Upper lobe of left lung (tissue), 6 donors: ENCODE measurements at places on chromosomes 16 and 17.

- DNase-seq, result no peak
Observed at GRCh38 chr16:88387180-88387765, 4.5 kb downstream of the ZNF469 start.

DNA sequence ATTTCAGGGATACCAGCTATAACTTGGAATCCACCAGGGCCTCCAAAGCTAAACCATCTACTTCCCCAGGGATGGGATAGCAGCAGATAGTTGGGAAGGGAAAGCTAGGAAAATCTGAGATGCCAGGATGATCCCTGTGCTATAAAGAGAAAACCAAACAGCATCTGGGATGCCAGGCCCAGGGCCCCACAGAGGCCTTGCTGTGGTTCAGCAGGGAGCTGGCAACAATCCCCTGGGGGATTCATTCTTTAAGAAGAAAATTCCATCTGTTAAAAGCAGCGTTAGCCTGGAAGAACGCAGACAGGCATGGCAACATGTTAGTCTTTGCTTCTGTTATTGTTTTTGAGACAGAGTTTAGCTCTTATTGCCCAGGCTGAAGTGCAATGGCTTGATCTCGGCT is 16.6 kb downstream of the MYO18A start:
- no peak for DNase-seq

DNA sequence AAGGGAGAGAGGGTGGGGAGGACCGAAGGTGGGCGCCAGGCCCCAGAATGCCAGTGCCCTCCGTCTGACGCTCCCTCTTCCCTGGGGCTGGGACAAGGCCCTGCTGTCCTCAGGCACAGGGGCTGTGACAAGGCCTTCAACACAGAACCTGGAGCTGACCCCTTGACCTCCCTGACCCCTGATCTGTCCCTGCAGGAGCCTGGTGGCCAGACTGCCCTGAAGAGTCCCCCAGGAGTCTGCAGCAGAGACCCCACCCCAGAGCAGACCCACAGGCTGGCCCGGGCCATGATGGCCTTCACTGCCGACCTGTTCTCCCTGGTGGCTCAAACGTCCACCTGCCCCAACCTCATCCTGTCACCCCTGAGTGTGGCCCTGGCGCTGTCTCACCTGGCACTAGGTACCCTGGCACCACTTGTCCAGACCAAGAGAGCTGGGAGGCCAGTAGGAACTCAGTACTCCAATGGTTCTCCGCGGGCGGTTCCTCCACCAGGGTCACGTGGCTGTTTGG is 2.9 kb downstream of the SERPINF2 start:
- DNase-seq, result peak; percentile 52

- no peak for DNase-seq
Observed at GRCh38 chr17:4090898-4091297, 51.9 kb downstream of the ZZEF1 start.

DNA sequence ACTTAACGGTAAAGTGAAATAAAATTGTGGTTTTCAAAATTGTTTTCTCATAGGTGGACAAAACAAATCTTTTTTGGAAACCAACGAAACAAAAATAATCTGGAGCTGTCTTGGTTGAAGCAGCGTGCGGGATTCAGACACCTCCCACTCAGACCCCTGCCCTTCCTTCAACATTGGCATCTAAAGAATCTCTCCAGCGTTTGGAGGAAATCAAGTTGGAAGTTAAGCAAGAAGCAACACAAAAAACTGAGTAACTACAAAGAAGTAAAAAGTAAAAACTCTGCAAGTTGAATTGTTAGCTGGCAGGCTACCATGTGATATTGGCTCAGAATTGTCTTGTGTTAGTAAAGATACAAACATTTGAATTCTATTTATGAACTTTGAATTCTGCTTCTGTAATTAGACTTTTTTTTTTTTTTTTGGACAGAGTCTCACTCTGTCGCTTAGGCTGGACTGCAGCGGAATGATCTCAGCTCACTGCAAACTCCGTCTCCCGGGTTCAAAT is 361.0 kb upstream of the PMFBP1 start:
- no peak for DNase-seq

GRCh38 chr17:40363111-40363827 is 1.3 kb downstream of the GJD3 start:
- DNase-seq, result no peak

DNA sequence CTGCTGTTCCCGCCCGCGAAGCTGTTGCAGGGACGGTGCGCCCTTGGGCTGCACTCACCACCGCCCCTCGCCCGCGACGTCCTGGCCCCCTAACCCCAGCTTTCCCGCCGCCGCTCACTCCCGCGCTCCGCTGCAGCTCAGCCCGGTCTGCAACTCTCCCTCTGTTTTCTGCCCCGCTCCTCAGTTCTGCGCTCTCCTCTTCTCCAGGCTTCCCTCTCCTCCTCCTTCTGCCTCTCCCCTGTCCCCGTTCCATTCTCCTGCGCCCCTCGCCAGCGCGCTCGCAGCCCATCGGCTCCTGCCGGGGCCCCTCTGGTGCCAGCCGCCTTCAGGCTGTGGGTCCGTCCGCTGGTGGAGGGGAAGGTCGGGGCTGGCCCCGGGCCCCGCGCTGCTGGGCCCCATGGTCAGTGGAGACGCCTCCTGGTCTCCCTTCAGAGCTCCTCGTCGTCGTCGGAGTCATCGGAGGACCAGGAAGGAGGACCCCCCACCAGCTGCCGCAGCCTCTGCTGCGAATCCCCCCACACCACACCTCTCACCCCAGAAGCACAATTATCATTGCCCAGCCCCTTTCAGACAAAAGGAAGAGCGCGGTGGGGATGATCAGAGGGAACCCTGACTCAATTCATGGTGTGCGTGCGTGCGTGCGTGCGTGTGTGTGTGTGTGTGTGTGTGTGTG is 223.2 kb upstream of the FOXF1 start:
- DNase-seq, result peak; percentile 80

GRCh38 chr17:55652114-55652823 is 70.4 kb downstream of the TMEM100 start:
- no peak for DNase-seq

DNA sequence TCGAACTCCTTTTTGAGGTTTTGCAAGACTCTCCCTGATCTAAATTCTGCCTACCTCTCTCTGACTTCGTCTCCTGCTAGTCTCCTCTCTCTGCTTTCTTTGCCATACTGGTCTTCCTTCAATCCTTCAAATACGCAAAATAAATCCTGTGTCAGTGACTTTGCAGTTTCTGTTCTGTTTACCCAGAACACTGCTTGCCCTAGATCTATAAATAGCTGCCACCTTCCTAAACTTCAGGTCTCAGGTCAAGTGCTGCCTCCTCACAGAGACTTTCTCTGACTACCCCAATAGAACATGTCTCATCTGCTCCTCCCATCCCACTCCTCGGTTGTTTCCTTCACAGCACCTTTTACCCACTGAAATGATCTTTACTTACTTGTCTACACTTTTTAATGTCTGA is 78.9 kb downstream of the TRIM37 start:
- no peak for DNase-seq

DNA sequence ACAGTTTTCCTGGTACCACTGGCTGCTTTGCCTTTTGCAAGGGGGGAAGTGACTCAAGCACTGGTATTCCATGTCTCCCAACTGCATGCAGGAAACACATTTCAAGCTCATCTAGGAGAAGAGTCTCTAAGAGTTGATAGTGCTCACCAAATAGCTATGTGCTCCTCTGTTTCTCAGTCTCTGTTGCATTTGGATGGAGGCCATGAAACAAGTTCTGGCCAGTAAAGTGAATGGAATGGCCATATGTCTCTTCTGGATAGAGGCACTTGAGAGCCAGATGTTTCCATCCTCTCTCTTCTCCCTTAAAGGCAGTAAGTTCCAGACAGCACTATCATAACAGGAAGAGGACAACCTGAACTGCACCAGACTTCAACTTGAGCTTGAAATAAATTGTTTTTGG is 60.6 kb downstream of the C16orf82 start:
- DNase-seq, result no peak

- DNase-seq, result no peak
Observed at GRCh38 chr17:27488231-27488630, 32.0 kb downstream of the KSR1 start.

- peak; percentile 81 for DNase-seq
Observed at GRCh38 chr17:42679492-42680330, 1.9 kb downstream of the CCR10 start.

- no peak for DNase-seq
Observed at GRCh38 chr16:77820340-77820739, 32.0 kb downstream of the VAT1L start.

DNA sequence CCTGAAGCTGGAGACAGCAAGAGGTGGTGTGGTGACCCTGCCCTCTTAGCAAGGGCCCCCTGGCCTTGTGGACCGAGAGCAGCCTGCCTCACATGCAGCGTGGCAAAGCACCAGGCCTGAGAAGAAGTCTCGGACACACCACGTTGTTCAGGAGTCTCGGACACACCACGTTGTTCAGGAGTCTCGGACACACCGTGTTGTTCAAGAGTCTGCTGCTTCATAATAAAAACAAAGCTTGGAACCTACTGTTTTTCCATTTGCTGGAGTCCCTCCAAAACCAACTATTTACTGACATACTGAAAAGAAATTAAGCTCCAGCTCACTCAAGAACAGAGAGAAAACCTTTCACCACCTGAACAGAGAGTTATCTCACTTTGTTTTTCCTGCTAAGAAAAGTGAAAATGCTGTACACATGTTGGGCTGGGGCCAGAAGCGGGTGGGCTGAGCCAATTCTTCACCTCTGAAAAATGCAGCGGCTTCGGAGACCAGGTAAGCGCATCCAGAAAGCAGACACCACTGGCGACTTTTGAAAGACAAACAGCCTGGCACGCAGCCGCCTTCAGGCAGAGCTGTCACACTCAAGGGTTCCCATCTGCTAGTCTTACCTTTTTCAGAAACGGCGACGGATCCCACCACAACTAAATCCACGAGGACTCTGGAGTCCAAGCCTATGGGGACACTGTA is 8.9 kb downstream of the MTHFSD start:
- DNase-seq, result no peak

DNA sequence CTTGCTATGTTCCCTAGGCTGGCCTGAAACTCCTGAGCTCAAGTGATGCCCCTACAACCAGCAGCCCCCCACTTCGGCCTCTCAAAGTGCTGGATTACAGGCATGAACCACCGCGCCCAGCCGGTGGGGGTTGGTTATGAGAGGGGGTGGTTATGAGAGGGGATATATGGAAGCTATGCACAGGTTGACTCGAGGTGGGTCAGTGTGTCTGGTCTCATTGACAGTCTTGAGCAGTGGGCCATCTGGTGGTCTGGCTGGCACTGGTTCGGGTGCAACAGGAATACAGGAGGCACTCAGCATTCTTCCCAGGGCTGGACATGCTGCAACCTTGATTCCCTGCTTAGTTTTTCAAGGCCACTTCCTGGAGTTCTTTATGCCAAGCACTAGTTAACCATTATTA is 5.6 kb upstream of the STX1B start:
- DNase-seq, result no peak

GRCh38 chr16:85461022-85461813 is 151.9 kb upstream of the GSE1 start:
- no peak for DNase-seq

DNA sequence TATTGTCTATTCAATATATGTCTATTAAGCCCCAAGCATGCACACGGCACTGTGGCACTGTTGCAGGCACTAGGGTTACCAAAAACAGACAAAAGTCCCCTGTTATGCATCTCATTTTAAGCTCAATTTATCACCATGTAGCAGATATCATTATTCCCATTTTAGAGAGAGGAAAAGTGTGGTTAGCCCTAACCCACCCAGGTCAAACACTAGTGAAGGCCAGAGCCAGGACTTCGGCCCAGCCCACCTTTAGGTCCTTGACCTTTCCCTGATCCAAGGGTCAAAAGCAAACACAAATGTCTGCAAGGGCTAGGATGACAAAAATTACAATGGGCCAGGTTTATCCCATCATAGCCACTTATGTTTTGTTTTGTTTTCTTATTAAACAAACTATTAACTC is 130.3 kb upstream of the NUDT7 start:
- DNase-seq, result no peak

DNA sequence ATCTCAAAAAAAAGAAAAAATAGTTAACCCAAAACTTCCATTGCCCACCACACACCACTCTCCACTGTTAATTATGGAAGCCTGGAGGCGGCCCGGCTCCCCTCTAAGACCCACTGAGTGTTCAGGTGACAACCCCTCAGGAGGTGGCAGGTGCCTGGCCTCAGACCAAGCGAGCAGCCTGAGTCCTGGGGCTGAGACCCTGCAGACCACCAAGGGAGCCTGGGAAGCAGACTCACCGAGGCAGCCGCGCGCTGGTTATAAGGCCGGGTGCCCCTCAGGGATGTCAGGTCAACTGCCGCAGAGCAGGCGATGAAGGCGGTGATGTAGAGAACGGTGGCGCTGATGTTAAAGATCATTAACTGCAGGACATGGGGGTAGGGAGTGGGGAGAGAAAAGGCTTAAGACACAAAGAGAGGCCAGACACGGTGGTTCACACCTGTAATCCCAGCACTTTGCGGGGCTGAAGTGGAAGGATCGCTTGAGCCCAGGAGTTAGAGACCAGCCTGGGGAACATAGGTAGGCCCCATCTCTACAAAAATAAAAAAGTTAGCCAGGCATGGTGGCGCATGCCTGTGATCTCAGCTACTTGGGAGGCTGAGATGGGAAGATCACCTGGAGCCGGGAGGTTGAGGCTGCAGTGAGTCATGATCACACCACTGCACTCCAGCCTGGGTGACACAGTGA is 13.3 kb downstream of the ARL2BP start:
- DNase-seq, result peak; percentile 46

- peak; percentile 43 for DNase-seq
Observed at GRCh38 chr17:80430446-80431245, 15.7 kb downstream of the ENDOV start.

DNA sequence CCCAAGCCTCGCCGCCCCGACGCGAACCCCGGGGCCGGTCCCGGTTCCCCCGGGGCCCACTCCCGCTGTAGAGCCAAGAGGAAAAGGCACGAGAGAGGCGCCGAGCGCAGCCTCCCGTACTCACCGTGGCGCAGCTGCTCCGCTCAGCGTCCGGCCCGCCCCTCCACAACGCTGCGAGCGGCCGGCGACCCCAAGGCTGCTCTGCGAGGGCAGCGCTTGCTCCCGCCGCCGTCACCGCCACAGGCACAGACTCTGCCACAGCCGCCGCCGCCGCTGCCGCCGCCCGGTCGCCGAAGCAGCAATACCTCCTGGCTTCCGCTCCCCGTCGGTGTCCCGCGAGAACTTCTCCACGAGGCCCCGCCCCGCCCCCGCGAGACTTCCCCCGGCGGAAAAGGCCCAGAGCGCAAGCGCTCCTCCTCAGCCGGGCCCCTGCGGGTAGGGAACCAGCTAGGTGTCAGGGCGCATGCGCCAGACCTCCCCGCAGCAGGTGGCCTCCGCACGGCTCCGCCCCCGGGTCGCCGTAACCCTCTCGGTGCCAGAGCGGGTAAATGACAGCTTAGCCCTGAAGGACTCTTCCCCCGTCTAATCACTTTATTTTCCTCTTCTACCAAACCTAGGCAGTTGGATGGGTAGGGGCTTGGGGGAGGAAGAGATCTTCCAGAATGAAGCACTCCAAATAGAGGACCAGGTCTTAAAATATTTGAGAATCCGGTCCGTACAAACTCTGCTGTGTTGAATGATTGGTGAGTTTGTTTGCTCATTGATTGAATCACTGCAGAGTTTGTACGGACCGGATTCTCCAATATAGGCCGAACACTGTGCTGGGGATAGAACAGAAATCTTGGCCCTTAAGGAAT is at the start of gene GRB2:
Gene GRB2 (minus strand): TSS at position 314 of the 857 bp plus-strand sequence. CDS start 12,050 bp downstream, outside the sequence.
- peak; percentile 98 for DNase-seq
